ENCODE measurements at places on chromosomes 1 and 21. TPM values are rescaled to one million over a fixed set of nuclear protein-coding genes. Genes with fewer than 3 reads are reported as not detected.

LIN28A gene
- total RNA-seq, result not detected

HES2 gene
- not detected for total RNA-seq

LAMB3 gene
- 0.25 TPM for total RNA-seq

CSMD2 gene
- not detected for total RNA-seq

TNNI3K gene
- 1.0 TPM for total RNA-seq

RASAL2 gene
- 0.03 TPM for total RNA-seq

GRCh38 chr1:86852289-86852688, 61.6 kb downstream of the SELENOF start:
- no peaks in the 10 kb centered on the region for H3K4me1 ChIP-seq
- H3K4me3 ChIP-seq, result no peak overlapping the region
- H3K36me3 ChIP-seq, result no peaks in the 10 kb centered on the region
- H3K27me3 ChIP-seq, result no peaks in the 10 kb centered on the region
- no peak for DNase-seq

GRCh38 chr1:241063276-241063675, 293.7 kb downstream of the RGS7 start:
- H3K4me1 ChIP-seq, result no peaks in the 10 kb centered on the region
- H3K27me3 ChIP-seq, result no peaks in the 10 kb centered on the region
- no peak for DNase-seq
- no peak overlapping the region for H3K4me3 ChIP-seq
- no peak overlapping the region for H3K27ac ChIP-seq

DNA sequence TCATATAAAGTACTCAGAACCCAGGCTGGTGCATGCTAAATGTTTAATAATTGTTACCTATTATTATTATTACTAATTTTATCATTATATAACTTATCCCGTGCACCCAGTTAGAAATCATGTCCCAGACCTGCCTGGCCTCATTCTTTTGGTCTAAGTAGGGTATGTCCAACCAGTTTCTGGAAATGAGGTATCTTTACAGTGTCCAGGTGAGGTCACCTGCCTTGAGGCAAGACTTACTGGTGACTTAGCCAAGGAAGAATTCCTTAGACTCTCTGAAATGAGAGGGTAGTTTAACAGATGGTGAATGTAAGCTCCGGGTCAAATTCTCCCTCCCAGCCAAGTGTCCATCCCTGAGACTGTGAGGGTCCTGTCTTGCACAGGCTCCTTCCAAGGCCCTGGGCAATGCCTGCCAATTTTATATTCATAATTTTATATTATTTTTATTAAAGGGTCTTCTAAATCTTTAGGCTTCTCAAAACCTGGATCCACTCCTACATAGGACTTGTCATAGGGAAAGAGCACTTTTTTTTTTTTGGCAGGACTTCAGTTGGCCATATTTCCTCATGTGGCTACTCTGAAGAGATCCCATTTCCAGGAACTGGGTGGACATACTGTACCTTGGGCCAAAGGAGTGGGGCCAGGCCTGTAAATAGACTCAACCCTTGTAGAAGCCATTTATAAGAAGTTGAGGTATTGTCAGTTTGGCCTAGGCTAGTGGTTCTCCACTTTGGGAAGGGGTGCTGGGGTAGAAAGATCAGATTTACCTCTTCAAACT, 96.7 kb upstream of the KCNA3 start:
- no peak overlapping the region for H3K4me3 ChIP-seq
- no peaks in the 10 kb centered on the region for H3K4me1 ChIP-seq
- no peaks in the 10 kb centered on the region for H3K27me3 ChIP-seq
- H3K36me3 ChIP-seq, result no peaks in the 10 kb centered on the region

DNA sequence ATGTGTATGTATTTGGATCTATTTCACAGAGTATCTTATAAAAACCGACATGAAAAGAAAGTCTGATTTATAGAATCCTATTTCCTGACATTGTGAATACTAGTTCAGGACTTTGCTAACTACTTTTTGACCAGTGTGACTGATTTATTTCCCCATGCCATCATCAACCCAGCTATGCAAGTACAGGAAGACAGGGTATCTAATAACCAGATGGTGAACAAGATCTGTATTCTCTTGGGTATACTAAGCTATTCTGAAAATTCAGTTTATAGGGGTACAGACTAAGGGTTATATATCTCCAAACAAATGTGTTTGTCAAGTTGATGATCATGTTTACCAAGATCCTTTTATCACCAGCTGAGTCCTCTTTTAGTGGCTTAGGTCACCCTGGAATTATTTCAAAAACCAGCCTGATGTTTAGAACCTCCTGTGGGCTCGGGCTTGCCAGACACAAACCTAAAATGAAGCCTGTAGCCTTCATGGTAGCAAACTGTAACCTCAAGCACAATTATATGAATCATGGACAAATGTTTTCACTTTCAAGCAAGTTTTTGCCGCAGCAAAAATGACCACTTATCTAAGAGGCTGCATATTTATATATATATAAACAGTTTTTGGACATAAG, 185.1 kb downstream of the FGGY start:
- H3K4me1 ChIP-seq, result no peaks in the 10 kb centered on the region
- DNase-seq, result no peak
- no peak overlapping the region for H3K4me3 ChIP-seq
- H3K27ac ChIP-seq, result no peak overlapping the region
- H3K27me3 ChIP-seq, result no peaks in the 10 kb centered on the region

- no peaks in the 10 kb centered on the region for H3K27me3 ChIP-seq
- H3K27ac ChIP-seq, result no peak overlapping the region
- H3K4me3 ChIP-seq, result no peak overlapping the region
- no peaks in the 10 kb centered on the region for H3K4me1 ChIP-seq
- H3K36me3 ChIP-seq, result peaks cover 85% of the 10 kb centered on the region
- no peak for DNase-seq
Measured at GRCh38 chr1:30964706-30965105, 56.1 kb upstream of the SDC3 start.

DNA sequence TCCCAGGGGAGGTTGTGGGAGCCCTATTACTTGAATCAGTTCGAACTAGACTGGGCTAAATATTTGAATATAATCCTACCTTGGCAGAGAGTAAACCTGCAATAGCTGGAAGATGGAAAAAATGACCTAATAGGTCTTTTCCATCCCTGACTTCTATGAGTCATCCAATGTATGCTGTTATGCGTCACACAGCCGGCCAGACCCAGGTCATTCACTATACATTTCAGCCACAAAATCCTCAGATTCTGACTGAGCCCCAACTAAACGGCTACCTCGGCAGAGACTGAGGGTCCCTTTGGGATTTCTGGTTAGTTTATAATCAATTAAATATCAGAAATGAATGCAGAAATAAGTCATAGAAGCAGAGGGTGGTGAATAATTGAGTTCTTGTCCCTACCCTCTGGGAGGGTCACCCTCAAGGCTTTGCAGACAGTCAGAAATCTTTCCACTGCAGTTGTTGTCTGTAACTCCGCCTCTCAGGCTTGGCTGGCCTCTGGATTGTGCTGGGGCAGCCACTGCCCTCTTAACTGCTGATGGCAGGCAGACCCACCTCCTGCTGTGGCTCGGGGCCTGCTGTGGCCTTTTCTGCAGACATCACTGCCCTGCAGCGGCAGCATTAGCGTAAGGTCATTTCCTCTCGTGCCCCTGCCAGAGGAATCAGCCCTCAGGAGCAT, 240.5 kb downstream of the TGFB2 start:
- no peak for DNase-seq
- H3K4me1 ChIP-seq, result no peaks in the 10 kb centered on the region
- H3K36me3 ChIP-seq, result no peaks in the 10 kb centered on the region
- no peaks in the 10 kb centered on the region for H3K27me3 ChIP-seq
- no peak overlapping the region for H3K4me3 ChIP-seq

DNA sequence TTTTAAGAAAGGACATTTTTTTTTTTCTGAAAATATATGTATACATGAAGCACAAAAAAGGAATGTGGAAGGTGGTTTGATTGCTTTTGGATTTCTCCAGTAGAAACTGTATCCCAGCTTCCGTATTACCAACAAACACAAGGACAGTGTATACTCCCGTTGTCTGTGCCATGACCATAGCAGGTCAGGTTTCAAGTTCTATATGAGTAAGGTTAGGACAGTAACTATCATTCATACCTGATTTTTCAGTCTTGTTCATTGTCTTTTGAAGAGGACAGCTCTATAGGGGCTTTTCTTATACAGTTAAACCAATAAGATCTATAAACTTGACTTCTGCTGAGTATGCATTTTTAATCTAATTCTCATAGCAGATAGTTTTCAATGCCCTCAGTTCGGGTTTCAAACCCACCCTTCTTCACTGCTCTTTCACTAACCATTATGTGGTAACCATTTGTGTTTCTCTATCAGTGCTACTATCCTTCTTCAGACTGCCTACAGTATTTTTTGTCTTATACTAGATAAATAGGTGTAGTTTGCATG, 19.6 kb downstream of the UBAP2L start:
- H3K27ac ChIP-seq, result no peak overlapping the region
- H3K4me3 ChIP-seq, result no peak overlapping the region

GRCh38 chr1:3255680-3256079, 186.7 kb downstream of the PRDM16 start:
- H3K27ac ChIP-seq, result no peak overlapping the region
- no peak overlapping the region for H3K4me3 ChIP-seq
- H3K27me3 ChIP-seq, result no peaks in the 10 kb centered on the region
- H3K36me3 ChIP-seq, result no peaks in the 10 kb centered on the region
- H3K4me1 ChIP-seq, result no peaks in the 10 kb centered on the region
- no peak for DNase-seq

DNA sequence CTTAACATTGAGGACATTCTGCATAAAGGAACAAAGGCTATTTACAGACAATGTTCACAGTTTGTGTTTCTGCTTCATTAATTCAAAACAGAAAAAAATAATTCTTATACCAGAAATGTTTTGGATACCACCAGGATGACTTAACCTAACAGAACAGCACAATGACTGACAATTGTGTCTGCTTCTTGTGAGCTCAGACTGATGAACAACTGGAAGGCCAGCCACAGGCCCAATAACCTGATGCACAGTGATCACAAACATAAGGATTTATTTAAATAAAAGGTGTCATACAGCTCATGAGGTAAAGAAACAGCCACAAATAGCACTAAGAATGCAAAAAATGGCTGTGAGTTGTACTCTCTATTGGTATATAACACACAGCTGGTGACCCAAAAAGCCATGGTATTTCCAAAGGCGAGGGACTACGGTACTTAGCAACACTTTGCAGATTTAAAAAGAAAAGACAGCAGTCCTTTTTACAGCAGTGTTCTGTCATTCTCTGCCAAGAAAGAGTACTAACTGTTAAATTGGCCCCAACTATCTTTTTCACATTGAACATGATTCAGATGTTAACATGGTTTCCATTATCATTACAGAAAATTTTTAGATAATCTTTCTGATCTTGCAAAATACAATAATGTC, 32.1 kb upstream of the DDAH1 start:
- H3K27me3 ChIP-seq, result no peaks in the 10 kb centered on the region
- no peaks in the 10 kb centered on the region for H3K4me1 ChIP-seq
- no peak for DNase-seq

GRCh38 chr1:36625935-36626310, 143.2 kb upstream of the CSF3R start:
- H3K4me3 ChIP-seq, result no peak overlapping the region

All from CD4-positive, alpha-beta T cell (primary cell).